ENCODE measurements at places on chromosomes 2 and 18.
A peak's percentile ranks its signal among the peaks of the same experiment; 100 is the strongest.

GRCh38 chr2:77831471-77831870 lies 309.3 kb upstream of the LRRTM4 start:
- DNase-seq = no peak

- no peak for DNase-seq
These were observed 669.1 kb downstream of the SATB2 start for GRCh38 chr2:198788676-198789075.

DNA sequence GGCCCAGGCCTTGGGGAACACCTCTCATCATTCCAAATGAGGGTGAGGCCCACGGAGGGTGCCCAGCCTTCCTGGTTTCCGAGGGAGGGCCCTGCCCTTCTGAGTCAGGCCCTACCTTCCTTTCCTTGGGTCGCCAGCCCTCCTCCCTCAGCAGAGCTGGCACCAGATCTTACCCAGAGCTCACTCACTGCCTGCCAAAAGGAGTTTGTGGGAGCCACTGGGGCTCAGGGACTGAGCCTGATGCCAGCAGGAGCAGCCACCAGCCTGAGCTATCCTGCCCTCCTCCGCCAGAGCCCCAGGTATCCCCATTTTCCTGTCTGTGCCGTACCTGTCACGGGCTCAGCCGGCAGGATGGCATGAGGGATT lies 64.1 kb downstream of the NRP2 start:
- DNase-seq = no peak

GRCh38 chr2:185811580-185811979 lies 73.0 kb downstream of the FSIP2 start:
- DNase-seq = no peak

DNA sequence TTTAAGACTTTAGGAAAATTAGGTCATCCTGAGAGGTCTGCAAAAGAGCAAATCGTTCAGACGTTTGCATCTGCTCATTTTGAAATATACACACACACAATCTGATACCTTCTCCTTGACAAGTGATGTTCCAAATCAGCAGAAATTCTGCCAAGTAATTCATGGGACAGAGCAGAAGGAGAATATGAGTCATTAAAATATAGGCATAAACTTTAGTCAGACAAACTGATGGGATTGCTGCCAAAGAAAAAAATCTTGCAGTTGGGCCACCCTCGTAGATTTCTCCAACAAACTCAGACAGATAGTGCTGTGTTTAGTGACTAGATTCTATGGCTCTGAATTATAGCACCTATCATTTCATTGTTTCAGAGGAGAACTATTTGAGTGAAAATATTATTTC lies 336.3 kb downstream of the NYAP2 start:
- no peak for DNase-seq

DNA sequence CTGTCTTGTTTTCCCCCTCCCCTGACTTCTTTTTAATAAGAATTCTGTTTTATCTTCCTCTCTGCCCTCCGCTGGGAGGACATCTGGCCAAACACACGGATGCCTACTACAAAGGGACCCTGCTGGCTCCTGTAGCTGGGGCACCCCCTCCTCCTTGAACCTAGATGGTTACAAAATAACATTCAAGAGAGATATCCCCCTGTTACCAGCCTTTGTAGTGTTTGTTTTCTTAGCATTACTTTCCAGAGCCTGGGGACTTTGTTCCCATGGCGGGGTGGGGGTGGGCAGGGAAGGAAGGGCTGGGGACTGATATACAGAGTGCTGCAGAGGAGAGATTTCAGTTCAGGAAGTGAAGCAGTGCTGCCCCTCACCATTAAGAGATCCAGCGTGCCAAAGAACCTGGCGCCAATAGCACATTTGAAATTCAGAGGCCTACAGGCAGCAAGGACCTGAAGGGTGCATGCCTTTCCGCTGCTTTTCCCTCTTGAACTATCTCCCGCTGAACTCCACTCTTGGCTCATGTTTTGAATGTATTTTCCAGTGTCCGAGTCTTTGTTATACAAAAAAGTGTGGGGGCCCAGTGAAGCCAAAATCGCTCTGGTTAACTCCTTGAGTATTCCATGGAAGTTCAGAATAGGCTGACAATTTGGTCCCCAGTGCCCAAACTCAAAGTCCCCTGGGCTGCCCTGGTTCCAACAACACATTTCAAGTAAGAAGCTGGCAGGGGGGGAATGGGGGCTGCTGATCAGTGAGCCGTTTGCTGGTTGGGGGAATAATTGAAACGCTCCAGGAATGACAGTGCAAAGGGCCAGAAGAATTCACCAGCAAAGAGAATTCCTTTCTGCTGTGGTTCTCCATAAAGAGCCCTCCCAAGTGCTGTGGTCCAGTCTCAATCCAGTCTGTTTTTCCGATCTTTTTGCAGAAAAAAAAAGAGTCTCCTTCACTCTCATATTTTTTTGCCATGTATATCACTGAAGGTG lies 94.8 kb upstream of the THOC1 start:
- peak; percentile 59 for DNase-seq

- DNase-seq = no peak
These were observed 879.2 kb upstream of the DDX18 start for GRCh38 chr2:116935097-116935814.

GRCh38 chr2:168712053-168712452 lies 90.4 kb upstream of the NOSTRIN start:
- no peak for DNase-seq

DNA sequence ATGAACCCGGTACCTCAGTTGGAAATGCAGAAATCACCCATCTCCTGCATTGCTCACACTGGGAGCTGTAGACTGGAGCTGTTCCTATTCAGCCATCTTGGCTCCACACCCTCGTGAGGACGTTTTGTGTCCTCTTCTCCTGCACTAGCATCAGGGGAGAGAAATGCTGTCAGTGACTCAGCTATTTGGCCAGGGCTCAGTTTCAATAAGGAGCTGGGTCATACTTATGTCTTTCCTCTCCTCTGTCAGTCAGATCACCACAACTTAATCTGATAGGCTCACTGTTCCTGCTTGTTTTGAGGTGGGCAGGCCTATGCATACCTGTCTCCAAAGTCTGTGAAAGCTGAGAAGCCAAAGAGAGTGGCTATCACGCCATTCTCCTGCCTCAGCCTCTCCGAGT lies 921.2 kb downstream of the DCC start:
- DNase-seq = no peak

DNA sequence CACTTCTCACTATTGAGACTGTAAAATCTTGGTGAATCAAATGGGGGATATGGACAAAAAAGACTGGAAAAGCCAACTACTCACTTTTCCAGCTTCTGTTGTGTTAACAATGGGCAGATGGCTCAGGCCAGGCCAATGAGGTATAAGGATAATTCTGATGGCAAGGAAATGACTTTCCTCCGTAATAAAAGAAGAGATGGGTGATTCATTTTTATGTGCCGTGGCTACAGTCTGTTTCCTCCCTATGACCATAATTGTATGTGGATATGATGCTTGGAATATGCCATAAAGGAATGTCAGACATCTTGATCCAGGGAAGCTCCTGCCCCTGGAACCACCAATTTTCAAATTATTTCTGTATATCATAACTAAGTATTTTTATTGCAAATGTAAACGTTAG lies 406.8 kb downstream of the CCDC85A start:
- DNase-seq = no peak

DNA sequence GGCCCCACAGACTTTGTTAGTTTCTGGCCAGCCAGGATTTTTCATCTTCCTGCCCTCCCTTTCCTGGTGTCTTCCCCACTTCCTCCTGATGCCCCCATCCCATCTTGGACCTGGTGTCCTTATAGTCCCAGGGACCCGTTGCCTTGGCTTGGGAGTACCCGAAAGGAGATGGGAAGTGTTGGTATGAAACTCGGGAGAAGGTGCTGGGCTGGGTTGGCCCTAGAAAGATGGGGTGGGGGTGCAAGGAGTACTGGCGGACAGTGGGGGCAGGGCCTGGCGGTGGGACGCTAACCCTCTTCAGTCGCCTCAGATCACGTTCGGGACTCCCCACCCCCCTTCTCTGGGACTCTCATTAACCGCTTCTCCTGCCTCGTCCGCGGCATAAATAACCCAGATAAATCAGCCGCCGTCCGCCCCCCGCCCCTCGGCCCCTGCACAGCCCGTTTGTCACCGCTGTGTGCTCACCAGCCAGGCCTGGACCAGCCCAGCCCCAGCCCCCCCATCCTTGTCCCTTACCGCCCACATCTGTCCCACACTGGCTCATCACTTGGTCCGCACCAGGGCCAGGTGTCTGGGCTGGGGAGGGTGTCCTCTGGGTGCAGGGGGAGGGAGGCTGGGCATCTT lies 3.7 kb upstream of the ASIC4 start:
- no peak for DNase-seq

DNA sequence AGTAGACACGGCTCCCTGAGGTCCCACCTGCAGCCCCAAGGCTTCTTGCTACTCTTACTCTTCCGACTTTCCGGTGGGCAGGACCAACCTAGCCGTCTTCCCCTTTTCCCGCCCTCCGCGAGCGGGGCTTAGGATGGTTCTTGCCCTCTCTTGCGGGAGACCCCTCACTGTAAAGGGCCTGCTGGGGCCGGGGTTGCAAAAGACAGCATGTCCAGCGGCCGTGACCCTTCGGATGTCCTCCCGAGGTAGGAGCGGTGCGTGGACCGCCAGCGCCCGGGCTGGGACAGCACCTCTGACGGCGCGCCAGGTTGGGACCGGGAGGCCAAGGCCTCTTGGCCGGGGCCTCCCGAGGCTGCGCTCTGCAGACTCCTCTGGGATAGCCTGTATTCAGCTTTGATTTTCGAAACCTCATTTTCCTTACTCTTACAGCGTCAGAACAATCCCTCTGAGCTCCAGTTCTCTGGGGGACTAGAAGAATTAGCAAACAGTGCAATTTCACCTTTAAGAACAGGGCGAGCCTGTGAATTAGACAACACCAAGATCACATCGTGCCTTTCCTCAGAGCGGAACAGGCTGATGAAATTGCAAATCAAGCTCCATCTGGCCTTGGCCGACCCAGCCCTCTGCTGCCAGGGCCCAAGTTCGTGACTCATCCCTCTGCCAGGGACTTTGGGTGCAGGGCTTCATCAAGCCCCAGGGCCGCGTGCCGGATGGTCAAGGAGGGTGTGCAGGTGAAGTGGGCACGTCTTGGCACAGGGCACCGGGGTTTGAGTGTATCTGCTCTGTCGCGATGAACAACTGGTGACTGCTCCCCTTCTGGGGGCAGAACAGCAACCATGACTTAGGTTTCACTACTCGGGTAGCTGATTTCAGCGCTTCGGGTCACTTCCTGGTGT lies 777 bp downstream of the MOCOS start:
- no peak for DNase-seq

- peak; percentile 60 for DNase-seq
These were observed at the start of gene ACAA2 for GRCh38 chr18:49813319-49814146. Gene ACAA2 (minus strand): TSS chr18:49813533. CDS start chr18:49813484, 49 bp downstream.

- DNase-seq = no peak
These were observed 152.9 kb downstream of the ARHGAP28 start for GRCh38 chr18:6882401-6882800.

- no peak for DNase-seq
These were observed 654.9 kb upstream of the SYT4 start for GRCh38 chr18:43932140-43932539.

DNA sequence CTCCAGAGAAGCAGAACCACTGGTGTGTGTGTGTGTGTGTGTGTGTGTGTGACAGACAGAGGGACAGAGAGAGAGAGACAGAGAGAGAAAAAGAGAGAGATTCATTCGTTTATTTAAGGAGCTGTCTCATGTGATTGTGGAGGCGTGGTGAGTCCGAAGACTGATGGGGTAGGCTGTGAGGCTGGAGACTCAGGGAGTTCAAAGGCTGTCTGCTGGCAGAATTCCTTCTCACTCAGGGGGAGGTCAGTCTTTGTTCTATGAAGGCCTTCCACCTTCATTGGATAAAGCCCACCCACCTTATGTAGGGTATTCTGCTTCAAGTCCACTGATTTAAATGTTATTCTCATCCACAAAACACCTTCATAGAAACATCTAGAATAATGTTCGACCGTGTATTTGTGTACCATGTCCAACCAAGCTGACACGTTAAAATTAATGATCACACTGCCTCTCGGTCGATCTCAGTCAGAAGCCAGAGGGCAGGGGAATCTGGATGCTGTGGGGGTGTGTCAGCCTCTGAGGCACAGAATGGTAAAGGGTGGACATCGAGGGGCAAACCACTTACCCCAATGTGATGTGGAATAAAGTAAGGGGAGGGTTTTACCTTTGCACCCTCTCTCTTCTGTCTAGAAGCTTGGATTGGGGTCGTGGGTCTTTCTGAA lies 275.6 kb downstream of the SLC4A3 start:
- no peak for DNase-seq

Measured in HuH-7 (cell line).